ENCODE measurements at places on chromosomes 5 and 9. TPM values are rescaled to one million over a fixed set of nuclear protein-coding genes. Genes with fewer than 3 reads are reported as not detected.
A peak's percentile ranks its signal among the peaks of the same experiment; 100 is the strongest.

Gene PLEKHG4B
- total RNA-seq = 0.48 TPM

- DNase-seq = no peak
These were observed 74.3 kb downstream of the BOD1 start for GRCh38 chr5:173542159-173542558.

DNA sequence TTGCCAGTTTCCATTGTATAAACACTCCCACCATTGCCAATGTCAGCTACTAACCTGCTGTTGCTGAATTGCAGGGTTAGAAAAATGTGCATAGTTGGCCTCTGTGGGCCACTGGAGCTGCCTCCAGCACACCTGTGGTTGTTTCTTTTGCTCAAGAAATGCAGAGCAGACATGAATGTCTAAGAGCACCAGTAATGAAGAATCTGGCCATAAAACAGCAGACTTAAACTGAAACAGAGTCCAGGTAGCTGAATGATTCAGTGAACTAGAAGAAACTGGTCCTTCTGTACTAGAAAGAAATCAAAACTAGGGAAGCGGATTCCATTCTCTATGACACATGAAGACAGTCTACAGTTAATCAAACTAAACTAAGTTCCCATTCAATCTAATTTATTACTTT lies 48.2 kb downstream of the NUDT12 start:
- DNase-seq = no peak

DNA sequence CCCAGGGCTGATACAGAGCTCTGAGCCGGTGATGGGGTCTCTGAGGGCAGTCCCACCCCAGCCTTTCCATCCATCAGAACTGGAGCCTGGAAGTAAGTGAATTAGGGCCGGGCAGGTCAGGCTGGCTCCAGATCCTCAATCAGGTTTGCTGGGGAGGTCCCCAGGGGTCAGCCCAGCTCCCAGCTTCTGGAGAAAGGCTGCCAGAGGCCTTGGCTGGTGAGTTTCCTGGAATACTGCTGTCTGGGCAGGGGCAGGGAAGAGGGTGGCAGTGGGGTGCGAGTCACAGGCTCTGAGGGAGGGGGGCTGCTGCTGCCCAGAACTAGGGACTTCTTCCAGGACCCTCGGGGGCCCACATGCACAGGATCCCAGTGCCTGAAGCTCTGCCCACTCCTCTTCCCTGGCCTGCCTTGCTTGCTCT lies 200.6 kb upstream of the MVB12B start:
- peak; percentile 40 for DNase-seq

GRCh38 chr5:1490376-1490775 lies 33.4 kb downstream of the LPCAT1 start:
- DNase-seq = no peak

- DNase-seq = no peak
These were observed 516 bp downstream of the MRPL41 start for GRCh38 chr9:137552022-137552768.

- no peak for DNase-seq
These were observed 62.4 kb downstream of the ZNF608 start for GRCh38 chr5:124683917-124684555.
